Heart left ventricle (tissue), 16 donors: ENCODE measurements at places on chromosomes 7 and 10. TPM values are rescaled to one million over a fixed set of nuclear protein-coding genes. Genes with fewer than 3 reads are reported as not detected.

GRCh38 chr7:3482147-3482921 is 181.3 kb downstream of the SDK1 start:
- DNase-seq: no peak
- no peak overlapping the region for H3K27ac ChIP-seq
- no peaks in the 10 kb centered on the region for H3K27me3 ChIP-seq

The GNG11 gene
- total RNA-seq: 16.2 TPM

The CELF2 gene
- total RNA-seq: 67.1 TPM

The LRRN3 gene
- 0.52 TPM for total RNA-seq

The DYNC1I1 gene
- 38.8 TPM for total RNA-seq

GRCh38 chr10:72137583-72137982 is 49.2 kb upstream of the SPOCK2 start:
- no peaks in the 10 kb centered on the region for H3K27me3 ChIP-seq
- peaks cover 6% of the 10 kb centered on the region for H3K36me3 ChIP-seq
- no peak for DNase-seq
- H3K4me1 ChIP-seq: no peaks in the 10 kb centered on the region

- no peak for DNase-seq
- no peak overlapping the region for H3K4me3 ChIP-seq
- no peaks in the 10 kb centered on the region for H3K4me1 ChIP-seq
- no peaks in the 10 kb centered on the region for H3K36me3 ChIP-seq
- H3K27ac ChIP-seq: no peak overlapping the region
These were observed 238.6 kb upstream of the LRRN3 start for GRCh38 chr7:110852156-110852940.

DNA sequence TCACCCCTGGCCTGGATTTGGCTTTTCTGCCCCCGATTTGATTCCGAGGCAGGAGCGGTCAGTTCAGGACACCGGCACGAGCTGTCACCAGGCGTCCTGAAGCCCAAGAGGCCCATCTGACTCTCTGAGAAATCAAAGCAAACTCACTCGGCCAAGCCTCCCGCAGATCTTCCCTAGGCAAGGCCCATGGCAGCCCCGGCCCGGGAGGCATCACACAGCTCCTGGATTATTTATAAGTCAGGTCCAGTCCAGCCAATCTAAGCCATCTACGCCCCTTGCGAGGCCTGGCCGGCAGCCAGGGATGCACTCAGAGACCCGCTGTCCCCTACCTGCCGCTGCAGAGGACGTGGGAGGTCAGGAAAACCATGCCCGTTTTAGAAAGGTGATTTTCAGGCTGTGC is 87.3 kb upstream of the DIP2C start:
- DNase-seq: no peak
- no peaks in the 10 kb centered on the region for H3K4me1 ChIP-seq
- H3K27ac ChIP-seq: no peak overlapping the region
- no peak overlapping the region for H3K4me3 ChIP-seq
- H3K27me3 ChIP-seq: no peaks in the 10 kb centered on the region
- no peaks in the 10 kb centered on the region for H3K36me3 ChIP-seq

DNA sequence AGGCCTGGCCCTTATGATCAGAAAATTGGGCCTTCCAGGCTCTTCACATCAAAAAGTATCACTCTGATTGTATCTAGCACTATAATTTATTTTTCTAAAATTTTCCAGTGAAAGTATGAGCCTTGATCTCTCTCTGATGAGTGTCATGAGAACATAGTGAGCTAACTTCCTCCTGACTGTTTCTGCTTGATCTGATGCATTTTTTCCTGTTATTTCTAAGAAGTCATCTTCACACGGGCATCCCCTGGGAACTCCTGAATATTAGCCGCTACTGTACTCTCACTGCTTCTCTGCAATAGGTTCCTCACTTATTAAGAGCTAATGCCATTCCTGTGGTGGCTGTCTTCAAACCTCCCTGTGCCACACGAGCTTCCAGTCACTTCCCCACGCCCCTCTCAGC is 63.1 kb upstream of the ZPBP start:
- no peaks in the 10 kb centered on the region for H3K36me3 ChIP-seq
- H3K27me3 ChIP-seq: no peaks in the 10 kb centered on the region
- H3K27ac ChIP-seq: no peak overlapping the region
- H3K4me3 ChIP-seq: no peak overlapping the region
- H3K4me1 ChIP-seq: no peaks in the 10 kb centered on the region
- DNase-seq: no peak

DNA sequence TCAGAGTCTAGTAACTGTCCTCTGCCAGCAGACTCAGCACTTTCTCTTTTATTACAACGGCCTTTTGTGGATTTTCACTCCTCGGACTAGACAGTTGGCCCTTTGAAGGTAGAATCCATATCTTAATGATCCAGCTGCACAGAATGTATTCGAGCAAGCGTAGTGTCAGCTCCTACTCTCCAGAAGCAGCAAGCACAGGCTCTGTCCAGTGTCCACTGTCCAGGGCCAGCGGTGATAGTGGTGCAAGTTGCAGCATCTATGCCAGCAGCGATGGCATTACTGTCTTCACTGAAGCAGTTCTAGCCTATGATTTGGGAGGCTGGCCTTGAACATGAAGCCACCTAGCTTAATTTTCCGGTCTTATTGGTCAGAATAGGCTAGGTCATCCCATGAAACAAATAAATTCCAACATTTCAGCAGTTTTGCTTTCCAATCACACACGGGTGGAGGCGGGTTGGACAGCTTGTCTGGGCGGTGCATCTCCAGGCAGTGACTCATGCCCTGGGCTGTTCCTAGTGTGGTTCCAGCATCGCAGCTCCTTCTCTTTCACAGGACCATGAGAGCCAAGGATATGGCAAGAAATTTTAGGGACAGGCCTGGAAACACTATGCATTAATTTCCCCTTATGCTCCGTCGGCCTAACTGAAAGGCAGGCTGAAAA is 108.6 kb upstream of the KCNMA1 start:
- DNase-seq: no peak
- H3K27ac ChIP-seq: no peak overlapping the region
- no peaks in the 10 kb centered on the region for H3K27me3 ChIP-seq
- no peak overlapping the region for H3K4me3 ChIP-seq

GRCh38 chr7:129911790-129912189 is 41.0 kb downstream of the UBE2H start:
- no peak overlapping the region for H3K27ac ChIP-seq
- no peak overlapping the region for H3K4me3 ChIP-seq
- no peaks in the 10 kb centered on the region for H3K36me3 ChIP-seq
- H3K27me3 ChIP-seq: no peaks in the 10 kb centered on the region
- DNase-seq: no peak

GRCh38 chr7:134999136-134999535 is 12.8 kb downstream of the AGBL3 start:
- no peak overlapping the region for H3K27ac ChIP-seq
- H3K36me3 ChIP-seq: peaks cover 44% of the 10 kb centered on the region
- H3K4me3 ChIP-seq: no peak overlapping the region
- H3K4me1 ChIP-seq: peaks cover 17% of the 10 kb centered on the region

The KAZALD1 gene
- total RNA-seq: 7.4 TPM

DNA sequence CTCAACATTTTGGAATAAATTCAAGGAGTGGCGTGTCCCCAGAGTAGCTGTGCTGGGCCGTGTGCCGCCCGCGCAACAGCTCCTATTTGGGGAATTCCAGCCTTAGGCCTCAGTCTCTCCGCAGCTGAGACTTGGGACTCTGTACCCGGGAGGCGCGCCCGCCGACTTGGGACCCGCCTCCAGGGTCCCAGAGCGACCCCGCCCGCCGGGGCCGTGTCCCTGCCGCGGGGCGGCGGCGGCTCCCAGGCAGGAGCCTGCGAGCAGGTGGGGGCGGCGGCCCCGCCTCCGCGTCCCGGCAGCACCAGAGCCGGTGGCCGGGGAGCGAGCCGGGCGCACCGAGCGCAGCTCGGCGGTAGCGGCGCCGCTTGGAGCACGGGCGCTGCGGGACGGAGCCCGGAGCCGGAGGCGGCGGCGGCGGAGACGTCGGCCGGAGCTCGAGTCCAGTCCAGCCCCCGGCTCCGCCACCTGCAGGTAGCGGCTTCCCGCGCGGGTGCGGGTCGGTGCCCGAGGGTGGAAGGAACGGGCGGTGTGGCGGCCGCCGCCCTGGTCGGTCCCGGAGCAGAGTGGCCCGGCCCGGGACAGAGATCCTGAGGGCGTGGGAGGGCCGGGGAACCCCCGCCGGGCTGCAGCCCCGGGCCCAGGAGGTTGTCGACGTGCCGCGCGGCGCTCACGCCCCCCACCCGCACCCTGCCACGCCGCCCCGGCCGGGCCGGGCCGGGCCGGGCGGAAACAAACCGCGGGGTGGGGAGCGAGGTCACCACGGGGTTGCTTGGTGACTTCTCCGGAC is at the start of gene WIPF3:
TSS of gene WIPF3 (plus strand) at position 301 of the 787 bp plus-strand sequence. CDS start 28,217 bp downstream, outside the sequence.
- peak within 1 kb of the TSS; percentile 56 for H3K27ac ChIP-seq
- peak within 1 kb of the TSS; percentile 61 for H3K4me3 ChIP-seq
- no peaks in the 10 kb centered on the region for H3K4me1 ChIP-seq
- peak; percentile 50 for DNase-seq
- peaks cover 7% of the 10 kb centered on the region for H3K27me3 ChIP-seq

The TAC1 gene
- not detected for total RNA-seq

- no peak for DNase-seq
- peaks cover 52% of the 10 kb centered on the region for H3K36me3 ChIP-seq
- H3K4me3 ChIP-seq: peak overlapping the region; percentile 63
- peak overlapping the region; percentile 95 for H3K27ac ChIP-seq
These were observed 4.1 kb downstream of the NHLRC2 start for GRCh38 chr10:113858541-113858940.

DNA sequence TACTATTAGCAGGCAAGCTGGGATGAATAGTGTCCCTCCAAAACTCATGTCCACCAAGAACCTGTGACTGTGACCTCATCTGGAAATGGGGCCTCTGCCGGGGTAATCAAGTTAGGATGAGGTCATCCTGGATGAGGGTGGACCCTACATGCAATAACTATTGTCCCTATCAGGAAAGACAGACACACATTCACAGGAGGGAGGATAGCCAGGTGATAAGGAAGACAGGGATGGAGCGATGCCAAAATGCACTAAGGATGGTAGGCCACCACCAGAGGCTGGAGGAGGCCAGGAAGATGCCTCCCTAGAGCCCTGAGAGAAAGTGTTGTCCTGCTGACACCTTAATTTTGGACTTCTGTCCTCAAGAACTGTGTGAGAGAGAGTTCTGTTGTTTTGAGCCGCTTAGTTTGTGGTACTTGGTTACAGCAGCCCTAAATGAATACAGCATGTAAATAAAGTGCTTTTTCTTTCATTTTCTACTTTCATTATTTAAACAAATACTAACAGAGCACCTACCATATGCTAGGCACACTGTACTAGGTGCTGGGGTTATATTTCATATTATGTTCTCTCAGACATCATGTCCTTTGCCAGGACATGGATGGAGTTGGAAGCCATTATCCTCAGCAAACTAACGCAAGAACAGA is 111.9 kb downstream of the USP6NL start:
- no peaks in the 10 kb centered on the region for H3K27me3 ChIP-seq
- H3K4me1 ChIP-seq: peaks cover 5% of the 10 kb centered on the region
- no peak overlapping the region for H3K4me3 ChIP-seq
- DNase-seq: no peak
- H3K27ac ChIP-seq: no peak overlapping the region
